A549 treated with AZD2906 at 1 μM for 4 hours (cell line): ENCODE measurements at places on chromosomes 4 and X. TPM values are rescaled to one million over a fixed set of nuclear protein-coding genes. Genes with fewer than 3 reads are reported as not detected.

SLC38A5 gene
- 0.09 to 0.20 TPM (median 0.16 TPM) in 5 replicates for total RNA-seq

XAGE2 gene
- total RNA-seq, result not detected in 5 replicates

ANTXR2 gene
- total RNA-seq, result 2.2 to 3.7 TPM (median 2.8 TPM) in 5 replicates

EBP gene
- total RNA-seq, result 127 to 154 TPM (median 148 TPM) in 5 replicates

GAGE12E gene
- not detected in 5 replicates for total RNA-seq

CSAG1 gene
- 0.18 to 0.46 TPM (median 0.24 TPM) in 5 replicates for total RNA-seq

SEPTIN6 gene
- total RNA-seq, result 9.2 to 11.3 TPM (median 10.7 TPM) in 5 replicates

RXFP1 gene
- total RNA-seq, result not detected in 5 replicates

NDST3 gene
- total RNA-seq, result not detected in 5 replicates

IL2RG gene
- 0.11 to 0.39 TPM (median 0.24 TPM) in 5 replicates for total RNA-seq

SATL1 gene
- not detected in 5 replicates for total RNA-seq

AFM gene
- not detected in 5 replicates for total RNA-seq

MAGEA2 gene
- 0.05 to 0.14 TPM (median 0.13 TPM) in 3 of 5 replicates, not detected in the others for total RNA-seq
